ENCODE measurements at places on chromosomes 5 and 9. TPM values are rescaled to one million over a fixed set of nuclear protein-coding genes. Genes with fewer than 3 reads are reported as not detected.

DNA sequence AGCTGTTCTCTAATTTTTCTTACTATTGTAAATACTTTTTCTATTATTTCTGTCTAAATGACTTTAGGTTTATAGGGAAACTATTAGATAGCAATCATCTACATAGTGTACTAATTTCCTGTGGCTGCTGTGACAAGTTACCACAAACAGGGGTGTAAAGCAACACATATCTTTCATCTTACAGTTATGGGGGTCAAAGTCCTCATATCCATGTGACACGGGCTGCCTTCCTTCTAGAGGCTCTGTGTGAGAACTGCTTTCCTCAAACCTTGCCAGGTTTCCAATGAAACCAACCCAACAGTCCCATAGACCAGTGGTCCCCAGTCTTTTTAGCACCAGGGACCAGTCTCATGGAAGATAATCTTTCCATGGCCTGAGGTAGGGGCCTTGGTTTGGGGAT, 189.1 kb downstream of the ROR2 start:
- DNase-seq: no peak

GRCh38 chr9:14908295-14909180, 1.7 kb downstream of the FREM1 start:
- DNase-seq: no peak

GRCh38 chr5:14302330-14302729, 159.2 kb downstream of the TRIO start:
- no peak for DNase-seq

DNA sequence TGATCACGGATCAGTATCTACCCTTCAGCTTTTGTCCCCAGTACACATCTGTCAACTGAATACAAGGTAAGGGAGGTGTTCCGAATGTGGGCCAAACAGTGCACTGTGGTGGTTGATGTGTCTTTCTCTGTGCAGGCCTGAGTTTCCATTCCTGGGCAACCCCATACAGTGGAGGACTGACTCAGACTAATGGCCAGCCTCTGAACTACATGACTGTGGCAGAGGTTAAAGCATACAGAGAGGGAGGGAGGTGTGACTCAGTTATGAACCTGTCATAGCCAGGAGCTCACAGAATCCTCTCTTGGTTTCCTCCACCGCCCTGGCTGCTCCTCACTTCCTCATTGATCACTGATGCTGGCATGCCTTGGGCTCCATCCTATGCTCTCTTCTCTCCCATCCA, 136.4 kb upstream of the TAS2R1 start:
- DNase-seq: no peak

- no peak for DNase-seq
Observed at GRCh38 chr5:157523976-157524375, 51.6 kb downstream of the ADAM19 start.

DNA sequence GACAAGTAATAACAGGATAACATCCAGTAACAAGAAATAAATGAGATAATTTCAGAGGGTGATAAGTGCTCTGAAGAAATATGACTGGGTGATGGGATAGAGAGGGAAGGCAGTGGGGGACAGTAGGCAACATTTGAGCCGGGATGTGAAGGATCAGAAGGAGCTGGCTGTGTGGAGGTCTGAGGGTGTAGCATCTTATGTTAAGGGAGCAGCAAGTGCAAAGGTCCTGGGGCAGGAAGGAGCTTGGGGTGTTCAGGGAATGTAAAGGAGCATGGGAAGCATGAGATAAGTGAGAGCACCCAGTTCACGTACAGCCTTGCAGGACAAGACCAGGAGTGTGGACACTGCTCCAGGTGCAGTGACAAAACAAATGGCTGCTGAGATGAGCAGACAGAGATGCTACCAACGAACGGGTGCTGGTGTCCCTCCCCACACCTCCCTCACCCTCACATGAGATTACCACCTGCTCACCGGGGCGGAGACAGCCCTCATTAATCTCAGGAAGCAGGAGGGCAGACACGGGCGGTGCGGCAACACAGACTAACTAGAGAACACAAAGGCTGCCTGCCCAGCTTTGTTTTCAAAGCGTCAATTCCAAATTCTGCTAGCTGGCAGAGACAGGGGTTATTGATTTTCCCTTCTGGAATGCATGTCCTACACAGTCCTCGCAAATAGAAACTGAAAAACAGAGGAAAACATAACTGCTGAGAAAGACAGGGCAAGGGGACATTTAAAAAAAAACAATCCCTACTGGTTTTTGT, 298.1 kb upstream of the PANK3 start:
- DNase-seq: no peak

DNA sequence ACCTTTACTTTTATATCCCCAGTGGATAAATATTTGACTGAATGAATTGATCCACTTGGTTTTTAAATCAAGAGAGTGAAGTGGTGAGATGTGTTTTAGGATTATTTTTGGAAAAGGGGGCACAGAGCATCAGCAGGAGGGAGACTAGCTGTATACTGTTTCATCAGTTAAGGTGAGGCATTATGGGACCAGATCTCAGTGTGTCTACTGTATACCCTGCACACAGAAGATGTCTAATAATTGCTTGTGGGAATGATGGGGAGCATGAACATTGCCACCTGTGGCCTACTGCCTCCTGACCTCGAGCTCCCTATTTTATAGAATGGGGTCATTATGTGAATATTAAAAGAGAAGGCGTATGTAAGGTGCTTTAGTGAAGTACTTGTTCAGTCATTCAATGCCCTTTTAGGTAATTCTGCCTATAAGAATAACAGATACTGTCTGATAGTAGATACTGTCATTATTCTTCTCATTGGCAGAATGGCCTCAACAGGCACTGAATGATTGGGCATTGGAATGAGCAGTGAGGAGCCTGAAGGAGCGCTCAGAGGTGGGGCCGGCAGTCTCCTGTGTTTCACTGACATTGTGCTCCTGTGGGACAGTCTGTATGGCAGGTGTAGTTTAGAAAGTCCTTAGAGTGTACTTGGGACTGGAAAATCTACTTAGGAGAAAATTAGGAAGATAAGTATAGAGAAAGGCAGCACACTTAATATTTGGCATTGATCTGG, 47.4 kb upstream of the FAM120AOS start:
- no peak for DNase-seq

The BRINP1 gene
- total RNA-seq: 0.58 TPM

The SPATA31D4 gene
- not detected for total RNA-seq

DNA sequence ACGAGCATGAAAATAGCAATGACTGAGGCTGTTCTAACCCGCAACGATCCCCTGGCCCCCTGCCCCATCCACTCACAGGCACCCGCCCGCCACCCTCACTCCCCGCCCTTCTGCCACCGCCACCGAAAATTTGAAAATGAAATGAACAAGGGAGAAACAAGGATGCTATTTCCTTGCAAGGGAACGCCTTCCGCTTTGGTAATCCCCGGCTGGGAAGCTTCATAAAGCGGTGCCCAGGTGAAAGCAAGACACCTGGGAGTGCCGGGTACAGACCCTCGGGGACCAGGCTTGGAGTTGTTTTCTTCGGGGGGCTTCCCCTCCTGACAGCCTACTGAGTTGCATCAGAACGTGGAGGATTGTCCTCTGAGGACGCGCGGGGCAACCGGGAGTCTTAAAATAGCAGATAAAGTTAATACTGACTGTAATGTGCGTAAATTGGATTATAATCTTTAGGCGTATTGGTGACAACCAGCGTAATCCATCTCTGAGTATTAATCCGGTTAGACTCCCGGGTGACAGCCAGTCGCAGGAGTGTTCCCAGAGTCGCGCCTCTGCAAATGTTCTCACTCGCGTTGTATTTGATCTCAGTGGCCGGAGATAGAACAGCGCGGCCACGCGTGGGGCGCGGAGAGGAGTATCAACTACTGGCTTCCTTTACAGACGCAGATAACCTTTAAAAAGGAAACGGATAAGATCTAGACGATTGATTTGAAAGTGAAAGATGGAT, 885 bp upstream of the MLLT3 start:
- DNase-seq: no peak

- DNase-seq: no peak
Observed at GRCh38 chr5:93790401-93790800, 49.0 kb upstream of the POU5F2 start.

- no peak for DNase-seq
Observed at GRCh38 chr9:77892171-77892570, 139.4 kb downstream of the GNAQ start.

The C5orf63 gene
- 6.4 TPM for total RNA-seq

DNA sequence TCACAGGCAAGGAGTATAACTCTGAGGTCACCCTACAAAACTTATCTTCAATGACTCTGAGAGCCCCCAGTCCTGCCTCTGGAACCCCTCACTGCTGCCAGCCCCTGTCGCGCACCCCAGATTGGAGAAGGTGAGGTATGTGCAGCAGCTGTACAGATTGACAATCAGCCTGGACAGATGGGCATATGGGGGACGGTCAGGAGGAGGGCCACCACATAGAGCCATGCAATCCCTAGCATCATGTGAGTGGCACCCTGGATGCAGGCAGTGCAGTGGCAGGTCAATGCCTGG, 90.1 kb downstream of the LMX1B start:
- no peak for DNase-seq

GRCh38 chr5:96509316-96509715, 76.3 kb upstream of the PCSK1 start:
- DNase-seq: no peak

DNA sequence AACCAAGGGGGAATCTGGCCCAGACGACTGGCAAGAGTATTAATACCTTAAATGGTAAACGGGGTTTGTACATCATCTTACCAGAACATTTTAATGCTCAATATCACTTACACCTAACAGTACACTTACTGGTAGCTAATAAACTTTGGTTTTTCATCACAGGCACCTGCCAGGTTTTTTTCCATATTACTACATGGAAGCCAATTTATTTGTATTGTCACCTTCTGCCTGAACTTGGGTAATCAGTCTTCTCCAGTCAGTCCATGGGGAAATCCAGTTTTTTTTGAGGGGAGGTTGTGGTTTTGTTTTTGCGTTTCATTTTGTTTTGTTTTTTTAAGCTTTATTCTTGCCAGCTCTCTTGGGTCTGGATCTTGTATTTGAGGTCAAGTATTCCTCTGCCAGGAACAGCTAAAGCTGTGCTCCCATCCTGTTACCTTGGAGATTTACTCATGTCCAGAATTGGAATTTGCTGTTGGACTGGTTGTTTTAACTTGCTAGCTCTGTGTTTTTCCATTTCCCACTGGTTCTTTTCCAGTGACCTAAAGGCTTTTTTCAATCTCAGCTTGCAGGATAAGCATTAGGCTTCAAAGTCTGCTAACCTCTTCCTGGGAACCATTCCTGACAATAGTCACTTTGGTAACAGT, 11.1 kb upstream of the NADK2 start:
- DNase-seq: no peak

DNA sequence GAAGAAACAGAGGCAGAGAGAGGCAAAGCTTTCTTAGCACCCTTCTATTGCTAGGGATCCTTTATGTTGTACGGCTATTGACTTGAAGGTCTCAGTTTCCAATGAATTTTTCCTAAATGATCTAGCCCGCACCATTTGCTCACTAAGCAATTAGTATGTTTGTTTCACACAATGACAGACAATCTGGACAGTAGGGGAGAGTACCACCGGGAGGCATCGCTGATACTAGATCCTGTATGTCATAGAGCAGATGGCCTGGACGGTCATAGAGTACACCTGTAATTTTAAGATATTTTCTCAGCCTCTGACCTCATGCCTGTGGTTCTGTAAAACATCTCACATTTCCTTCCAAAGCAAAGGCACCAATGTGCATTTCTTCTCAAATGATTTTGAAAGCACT, 194.3 kb downstream of the TLE4 start:
- DNase-seq: no peak

Measured in urinary bladder (tissue), 4 donors.